ENCODE measurements at places on chromosomes 5 and 9.
A peak's percentile ranks its signal among the peaks of the same experiment; 100 is the strongest.

DNA sequence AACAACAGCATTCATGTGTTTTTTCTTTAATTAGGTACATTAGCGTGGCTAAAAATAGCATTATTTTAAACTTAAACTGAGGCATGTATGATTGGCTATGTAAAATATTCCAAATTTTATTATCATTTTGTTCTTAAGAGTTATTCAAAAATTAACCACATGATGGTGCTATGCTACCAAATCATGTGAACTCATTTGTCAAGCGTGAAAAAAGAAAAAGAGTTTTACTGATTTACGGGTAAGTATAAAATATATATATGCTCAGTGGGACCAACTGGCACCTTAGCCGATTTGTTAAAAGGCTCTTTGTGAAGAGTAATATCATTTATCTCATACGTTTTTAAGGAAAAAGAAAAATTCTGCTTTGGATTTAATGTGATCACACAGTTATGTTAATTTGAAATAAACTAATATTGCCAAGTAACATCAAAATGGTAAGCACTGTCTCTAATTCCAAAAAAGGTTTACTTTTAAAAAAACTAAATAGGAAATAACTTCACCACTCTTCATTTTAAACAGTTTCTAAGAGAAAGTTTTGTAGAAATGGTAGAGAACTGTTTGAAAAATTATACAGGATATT, 1042.3 kb downstream of the CDH12 start:
- DNase-seq = peak; percentile 2

DNA sequence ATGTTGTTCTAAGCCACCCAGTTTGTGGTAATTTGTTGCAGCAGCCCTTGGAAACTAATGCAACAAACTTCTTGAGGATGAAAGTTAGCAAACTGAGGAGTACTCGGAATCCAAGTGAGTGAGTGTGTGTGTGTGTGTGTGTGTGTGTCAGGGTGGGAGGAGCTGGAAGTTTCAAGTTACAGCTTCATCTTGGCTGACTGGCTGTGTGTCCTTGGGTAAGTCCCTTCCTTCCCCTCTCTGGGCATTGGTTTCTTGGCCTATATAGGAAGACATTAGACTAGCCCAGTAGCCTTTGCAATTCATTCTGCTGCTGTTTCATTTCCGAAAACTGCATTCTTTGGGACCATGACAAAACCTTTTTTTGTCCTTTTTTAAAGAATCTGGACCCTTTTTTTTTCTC, 157.2 kb downstream of the MELK start:
- no peak for DNase-seq

DNA sequence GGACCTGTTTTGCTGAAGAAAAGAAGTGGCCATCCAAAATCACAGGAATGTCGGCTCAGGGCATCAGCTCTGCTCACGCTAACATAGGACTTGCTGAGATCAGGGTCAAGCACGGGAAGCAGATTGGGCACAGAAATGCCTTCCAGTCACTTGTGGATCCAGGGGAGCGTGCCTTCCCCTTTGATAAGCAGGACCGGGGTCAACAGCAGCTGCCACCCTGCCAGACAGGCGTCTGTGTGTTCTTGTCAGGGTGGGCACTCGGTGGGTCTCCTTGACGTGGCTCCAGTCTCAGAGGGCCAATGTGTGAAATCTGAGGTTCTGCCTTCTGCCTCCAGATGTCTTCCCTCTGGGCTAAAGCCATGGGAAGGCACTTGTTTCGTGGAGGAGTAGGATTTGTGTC, 313.7 kb upstream of the IRX4 start:
- no peak for DNase-seq

DNA sequence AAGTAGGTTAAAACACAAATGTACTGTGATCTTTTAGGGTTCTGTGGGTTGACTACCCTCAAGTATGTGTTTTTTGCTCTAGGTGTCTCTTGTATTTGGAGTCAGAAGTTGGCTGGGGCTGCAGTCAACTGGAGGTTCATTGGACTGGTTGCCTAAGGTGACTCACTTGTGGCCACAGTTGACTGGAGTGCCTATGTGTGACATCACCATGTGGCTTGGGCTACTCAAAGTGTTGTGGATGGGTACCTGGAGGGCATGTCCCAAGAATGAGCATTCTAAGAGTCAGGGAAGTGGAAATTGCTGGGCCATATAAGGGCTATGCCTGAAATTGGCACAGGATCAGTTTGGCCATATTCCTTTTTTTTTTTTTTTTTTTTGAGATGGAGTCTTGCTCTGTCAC, 27.4 kb downstream of the SNX30 start:
- peak; percentile 45 for DNase-seq

DNA sequence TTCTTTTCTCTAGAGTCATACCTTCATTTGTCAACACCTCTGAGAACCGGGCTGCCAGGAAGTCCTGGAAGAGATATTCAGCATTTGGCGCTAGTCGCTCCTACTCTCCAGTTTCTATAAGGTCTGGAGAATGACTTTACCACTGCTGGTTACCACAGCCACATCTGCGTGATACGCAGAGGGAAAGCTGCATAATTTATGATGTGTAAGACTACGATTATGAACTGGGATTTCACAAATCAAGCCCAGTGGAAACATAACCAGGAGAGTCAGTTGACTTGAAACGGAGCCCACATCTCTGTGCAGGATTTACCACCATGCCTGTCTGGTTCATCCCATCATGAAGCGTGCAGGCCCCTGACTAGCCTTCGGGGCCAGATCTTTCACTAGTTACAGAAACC, 72.6 kb downstream of the FGF1 start:
- DNase-seq = no peak

- peak; percentile 67 for DNase-seq
Observed at GRCh38 chr5:55407059-55407684, 99.4 kb downstream of the MTREX start.

- peak; percentile 9 for DNase-seq
Observed at GRCh38 chr5:43192558-43193180, 644 bp downstream of the NIM1K start.

GRCh38 chr9:136773386-136774044, 9.2 kb upstream of the LCN15 start:
- peak; percentile 19 for DNase-seq

GRCh38 chr9:105855987-105856386, 161.6 kb downstream of the TMEM38B start:
- DNase-seq = no peak

DNA sequence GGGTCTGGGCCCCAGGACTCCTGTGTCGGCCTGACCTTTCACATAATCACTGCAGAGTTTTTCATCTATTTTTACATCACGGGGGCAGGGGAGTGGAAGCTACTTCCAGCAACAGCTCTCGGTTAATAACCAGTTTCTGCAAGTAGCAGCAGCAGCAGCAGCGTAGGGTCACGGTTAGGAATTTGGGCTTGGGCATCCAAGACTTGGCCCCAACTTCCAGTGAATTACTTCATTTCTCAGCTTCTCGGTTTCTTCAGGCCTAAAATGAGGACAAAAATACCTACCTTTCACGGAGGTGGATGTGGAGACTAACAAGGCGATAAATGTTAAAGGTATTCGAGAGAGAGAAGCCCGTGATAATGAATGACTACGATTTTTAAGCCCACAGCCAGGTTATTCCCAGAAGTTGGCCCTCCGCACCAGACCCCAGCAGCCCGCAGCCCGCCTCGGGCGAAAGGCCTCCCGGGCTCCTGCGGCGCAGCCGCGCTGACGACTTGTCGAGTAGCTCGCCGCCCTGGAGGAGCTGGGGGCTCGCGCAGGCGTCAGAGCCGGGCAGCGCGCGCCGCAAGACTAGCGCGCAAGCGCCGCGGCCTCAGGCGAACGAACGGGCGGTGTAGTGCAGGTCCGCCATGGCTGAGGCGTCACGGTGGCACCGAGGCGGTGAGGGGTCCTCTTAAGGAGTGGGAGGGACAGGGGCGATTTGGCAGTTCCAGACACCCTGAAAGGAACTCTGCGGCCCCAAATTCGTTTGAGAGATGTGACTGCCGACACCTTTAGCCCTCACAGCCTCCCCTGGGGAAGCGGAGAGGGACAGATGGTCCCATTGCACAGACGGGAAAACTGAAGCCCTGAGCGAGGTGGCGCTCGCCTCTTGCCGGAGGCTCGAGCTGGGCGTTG, at the start of gene PKD2L2:
Gene PKD2L2, plus strand, starts transcription at position 595 of the 897 bp plus-strand sequence. Its CDS starts 35 bp downstream, at position 630.
- DNase-seq = peak; percentile 49

DNA sequence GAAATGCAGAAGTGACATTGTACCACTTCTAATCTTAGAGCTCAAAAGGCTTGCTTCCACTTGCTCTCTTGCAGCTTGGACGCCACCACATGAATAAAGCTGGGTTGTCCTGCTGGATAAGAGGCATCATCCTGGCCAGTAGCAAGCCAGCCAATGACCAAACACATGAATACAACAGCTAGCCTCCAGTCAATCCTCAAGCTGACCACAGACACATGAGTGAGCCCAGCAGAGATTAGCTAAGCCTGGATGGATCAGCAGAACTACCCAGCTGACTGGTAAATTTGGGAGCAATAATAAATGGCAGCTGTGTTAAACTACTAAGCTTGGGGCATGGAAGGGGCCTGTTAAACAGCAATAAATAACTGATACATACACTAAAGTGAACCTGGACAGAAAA, 121.1 kb upstream of the SLC12A2 start:
- no peak for DNase-seq

DNA sequence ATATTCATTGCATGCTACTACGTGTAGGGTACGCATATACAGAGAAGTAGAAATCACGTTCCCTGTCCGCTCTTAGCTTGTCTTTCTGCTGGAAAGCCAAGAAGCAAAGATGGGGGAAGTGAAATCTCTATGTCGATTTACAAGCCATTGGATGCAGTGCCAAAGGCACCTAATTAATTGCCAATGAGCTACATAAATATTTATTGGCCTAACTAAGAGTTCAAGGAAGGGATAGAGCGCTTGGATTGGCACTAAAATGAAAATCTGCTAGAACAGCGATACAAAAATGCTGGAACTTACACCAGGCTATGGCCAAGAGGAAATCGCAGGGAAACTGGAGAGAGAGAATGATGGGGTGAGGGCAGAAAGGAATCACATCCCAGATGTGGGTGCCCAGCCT, 10.8 kb downstream of the SMIM23 start:
- no peak for DNase-seq

DNA sequence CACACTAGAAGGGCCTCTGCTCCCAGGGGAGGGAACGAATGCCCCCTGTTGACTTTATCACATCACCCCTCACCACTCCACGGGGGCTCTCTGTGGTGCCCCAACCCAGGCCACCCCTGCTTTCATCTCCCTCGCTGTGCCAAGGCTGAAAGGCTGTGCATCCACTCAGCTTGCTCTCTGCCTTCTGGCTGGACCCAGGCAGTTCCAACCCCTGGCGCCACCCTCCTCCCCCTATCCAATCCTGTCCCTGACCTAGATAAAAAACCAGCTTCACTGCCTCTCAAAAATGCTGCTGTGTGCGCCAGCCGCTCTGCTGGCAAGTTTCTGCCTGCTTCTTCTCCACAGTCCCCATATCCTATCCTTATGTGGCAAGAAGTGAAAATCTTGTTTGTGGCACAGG, 22.4 kb upstream of the CORO2A start:
- DNase-seq = no peak

Measured in AG08395 (cell line).